ENCODE measurements at places on chromosomes 2 and 18.

DNA sequence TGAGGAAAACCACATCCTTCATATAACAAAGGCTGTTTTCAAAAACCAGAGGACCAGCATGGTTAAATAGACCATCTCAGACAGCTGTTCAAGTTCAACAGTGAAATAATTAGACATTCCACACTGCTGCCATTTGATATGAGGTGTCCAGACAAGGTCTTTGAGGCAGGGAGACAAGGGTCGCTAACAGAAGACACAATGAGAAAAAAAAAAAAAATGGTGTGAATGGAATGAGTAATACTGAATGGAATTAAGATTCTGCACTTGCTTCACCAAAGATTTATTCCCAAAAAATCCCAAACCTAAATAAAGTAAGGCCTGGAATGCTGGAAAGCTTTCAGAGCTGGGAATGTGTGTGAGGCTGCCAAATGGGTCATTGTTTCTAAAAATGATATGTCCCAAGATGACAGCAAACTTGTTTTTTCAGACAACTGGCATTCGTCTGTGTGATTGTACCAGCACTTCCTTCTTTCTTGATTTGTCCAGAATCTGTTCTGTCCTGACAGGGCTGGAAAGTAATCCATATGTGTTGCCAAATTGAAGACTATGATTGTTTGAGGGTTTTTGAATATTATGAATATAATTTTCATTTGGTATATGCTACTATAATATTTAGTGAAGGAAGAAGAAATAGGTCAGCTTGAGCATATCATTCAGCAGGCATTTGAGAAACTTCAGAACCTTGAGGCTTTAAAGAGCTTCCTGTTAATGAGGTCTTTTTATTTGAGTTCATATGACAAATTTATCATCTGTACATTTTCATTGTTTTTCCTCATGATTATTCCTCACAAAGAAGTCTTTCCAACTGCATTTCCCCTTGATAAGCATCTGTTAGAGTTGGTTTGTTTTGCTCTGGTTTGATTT is 85.2 kb upstream of the ITGA4 start:
- no peak for DNase-seq

DNA sequence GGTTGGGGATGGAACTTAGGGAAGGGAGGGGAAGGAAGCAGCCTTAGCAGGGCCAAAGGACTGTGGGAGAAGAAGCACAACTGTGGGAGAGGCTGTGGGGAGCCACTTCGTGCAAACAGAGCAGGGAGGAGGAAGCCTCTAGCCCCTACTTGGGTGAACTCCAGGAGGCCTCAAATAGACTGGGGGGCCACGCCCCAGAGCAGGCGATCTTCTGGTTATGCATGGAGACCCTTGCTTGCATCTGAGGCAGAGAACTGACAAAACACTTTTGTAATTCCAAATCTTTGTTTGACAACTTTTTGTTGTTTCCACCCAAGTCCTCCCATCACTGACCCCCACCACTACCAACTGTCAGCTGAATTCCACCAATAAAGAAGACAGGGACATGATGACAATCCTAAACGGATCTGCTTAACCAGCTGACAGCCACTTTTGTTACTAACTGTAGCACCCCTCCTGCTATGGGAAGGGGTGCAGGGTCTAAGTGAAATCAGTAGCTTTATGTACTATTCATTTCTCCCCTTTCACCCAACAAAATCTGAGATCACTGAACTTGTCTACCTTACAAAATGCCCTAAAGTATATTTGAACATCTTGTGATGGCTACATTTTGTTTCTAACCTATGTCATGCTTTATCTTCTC is 80.5 kb upstream of the CPO start:
- no peak for DNase-seq

DNA sequence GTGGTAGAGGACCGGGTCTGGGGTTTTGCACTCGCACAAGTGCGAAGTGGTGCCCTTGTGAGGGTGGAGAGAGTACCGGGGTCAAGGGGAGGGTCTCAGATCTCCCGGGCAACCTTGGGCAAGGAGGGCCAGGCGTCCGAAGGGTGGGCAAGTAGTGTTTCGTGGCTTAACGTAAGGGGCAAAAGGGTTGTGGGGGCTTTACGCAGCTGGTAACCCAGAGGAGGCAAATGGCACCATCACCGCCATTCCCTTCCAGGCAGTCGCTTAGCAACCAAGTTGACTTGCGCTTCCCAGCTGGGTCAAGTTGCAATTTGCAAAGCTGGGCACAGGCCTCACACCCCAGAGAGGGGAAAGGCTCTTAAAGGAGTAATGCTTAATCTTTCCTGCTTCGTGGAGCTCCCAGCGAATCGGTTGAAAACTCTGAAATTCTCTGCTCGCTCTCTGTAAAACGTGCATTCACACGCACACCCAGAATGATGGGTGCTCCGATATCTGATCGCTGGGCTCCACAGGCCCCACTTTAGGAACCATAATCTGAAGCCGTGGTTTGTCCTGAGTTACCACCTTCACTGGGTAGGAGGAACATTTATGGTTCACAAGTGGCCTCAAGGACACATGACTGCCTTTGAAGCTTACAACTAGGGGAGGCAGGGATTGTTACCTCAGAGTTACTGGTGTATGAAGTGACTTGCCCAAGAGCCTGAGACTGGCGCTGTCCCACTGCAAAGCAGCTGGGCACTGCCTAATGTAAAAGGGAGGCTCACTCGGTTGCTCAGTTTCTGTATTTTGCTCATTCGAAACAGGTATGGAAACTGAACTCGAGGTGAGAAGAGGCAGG is 127.9 kb downstream of the UXS1 start:
- DNase-seq, result no peak

- no peak for DNase-seq
Measured at GRCh38 chr2:84888401-84889276, 7.8 kb upstream of the TRABD2A start.

- DNase-seq, result no peak
Measured at GRCh38 chr2:103808814-103809213, 1045.1 kb upstream of the POU3F3 start.

DNA sequence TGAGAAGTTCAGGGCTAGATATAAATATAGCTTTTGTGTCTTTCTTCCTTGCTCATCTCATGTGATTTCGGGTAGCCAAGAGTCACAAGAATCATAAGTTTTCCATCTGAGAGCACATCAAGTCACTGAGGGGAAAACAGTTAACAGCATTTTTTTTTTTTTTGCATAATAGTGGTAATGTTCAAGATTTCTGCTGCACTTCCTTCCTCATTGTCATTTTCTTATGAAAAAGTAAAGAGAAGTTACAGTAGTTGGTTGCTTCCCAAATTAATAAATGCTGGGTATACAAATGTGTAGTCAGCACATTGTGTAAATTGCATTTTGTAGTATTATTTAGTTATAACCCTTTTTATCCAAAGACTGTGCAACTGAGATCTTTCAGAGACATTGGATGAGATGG is 93.6 kb downstream of the ZEB2 start:
- no peak for DNase-seq

DNA sequence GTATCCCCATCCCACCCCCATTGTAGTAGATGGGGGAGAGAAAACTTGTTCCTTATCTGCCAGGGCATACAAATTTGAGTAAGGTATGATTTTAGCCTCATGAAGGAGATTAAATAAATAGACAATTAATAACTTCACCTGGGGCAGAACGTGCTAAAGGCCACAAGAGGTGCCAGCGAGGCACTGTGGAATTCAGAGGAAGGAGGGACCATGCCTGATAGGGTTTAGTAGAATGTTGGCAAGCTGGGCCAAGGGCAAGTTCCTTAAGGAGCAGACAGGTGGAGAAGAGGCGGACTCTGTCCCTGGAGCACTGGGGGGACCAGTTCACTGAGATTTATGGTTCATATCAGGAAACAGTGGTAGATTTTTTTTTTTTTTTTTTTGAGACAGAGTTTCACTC is 22.5 kb downstream of the STAMBP start:
- DNase-seq, result no peak

GRCh38 chr18:39911716-39912115 is 2043.3 kb upstream of the PIK3C3 start:
- DNase-seq, result no peak

DNA sequence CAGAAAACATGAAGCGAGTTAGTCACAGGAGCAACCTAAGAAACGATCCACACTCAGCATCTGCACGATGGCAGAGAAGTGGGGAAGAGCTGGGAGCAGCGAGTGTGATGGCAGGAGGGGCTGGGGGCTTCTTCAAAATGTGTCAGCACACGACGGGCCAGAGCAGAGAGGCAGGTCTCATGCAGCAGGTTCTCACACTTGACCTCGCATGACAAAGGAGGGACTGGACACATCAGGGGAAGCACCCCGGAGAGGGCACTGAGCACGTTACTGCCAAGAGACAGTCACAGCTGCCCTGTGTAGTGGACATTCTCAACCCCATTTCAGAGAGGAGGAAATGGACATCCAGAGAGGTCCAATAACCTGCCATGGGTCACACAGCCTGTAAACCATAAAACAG is 104.1 kb upstream of the CAPN13 start:
- no peak for DNase-seq
